Thyroid gland (tissue), 4 donors: ENCODE measurements at places on chromosomes 2 and 18.

DNA sequence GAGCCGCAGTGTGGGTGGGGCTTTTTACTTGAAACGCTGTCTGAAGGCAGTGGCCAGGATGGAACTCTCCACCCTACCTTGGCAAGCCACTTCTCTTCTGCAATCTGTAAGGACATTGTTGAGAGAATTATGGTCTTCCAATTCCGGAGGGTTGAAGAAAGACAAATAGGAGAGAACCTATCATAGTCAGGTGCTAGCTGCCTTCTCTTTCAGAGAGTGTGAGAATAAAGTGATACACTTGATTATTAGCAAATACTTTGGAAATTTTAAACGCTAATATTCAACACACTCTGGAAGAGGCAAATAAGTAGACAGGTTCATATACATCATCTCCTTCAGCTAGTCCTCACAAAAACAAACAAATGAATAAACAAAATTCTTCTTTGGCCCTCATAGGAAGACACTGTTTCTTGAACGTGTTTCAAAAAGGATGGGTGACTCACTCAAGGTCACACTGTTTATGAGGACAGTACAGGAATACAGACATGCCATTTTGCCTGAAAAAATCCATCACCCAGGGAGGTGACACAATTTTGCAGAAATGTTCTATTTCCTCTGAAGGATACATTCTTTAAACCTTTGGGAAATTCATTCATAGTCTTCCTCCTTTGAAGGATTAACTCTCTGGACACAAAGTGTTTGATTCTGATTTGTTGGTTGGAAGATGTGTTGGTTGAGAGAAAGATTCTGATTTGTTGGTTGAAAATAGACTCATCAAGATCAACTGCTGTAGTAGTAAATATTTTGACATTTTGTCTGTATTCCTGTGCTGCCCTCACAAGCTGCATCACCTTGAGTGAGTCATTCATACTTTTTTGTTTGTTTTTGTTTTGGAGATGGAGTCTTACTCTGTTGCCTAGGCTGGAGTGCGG is 2.2 kb upstream of the IL1RN start:
- DNase-seq = no peak

DNA sequence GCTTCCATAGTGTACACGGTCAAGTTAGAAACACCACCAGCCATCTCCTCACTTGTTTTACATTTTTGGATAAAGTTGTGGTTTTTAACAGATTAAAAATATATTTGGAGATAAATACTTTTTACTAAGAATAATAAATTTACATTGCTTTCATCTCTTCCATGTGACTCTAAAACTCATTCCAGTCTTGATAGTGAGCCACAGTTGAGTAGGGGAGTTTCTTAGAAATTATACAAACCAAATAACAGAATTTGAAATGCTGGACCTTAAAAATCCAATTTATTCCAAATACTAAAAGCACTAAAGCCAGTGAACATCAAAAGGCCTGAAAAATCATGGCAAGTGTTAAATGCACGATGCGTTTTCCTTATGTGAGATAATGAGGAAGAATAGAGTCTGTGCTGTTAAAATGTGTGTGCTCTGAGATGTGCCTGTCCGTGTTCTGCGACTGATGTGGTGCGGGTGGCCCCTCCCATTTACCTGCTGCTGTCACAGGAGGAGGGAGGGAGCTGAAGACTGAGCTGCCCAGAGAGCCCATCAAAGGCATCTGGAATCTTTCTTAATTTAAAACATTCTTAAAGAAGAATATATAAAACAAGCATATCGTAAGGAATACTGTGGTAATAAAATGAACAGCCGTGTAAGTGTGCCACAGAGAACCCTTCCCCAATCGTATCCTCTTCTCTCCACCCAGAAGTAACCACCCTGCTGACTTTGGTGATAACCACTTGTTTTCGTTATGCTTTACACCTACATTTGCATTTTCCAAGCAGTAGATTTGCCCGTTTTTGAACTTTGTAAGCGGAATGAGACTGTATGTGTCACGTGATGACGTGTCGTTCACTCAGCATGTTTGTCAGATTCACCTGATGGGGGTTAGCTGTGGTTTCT is 57.0 kb upstream of the TXNDC2 start:
- DNase-seq = no peak

DNA sequence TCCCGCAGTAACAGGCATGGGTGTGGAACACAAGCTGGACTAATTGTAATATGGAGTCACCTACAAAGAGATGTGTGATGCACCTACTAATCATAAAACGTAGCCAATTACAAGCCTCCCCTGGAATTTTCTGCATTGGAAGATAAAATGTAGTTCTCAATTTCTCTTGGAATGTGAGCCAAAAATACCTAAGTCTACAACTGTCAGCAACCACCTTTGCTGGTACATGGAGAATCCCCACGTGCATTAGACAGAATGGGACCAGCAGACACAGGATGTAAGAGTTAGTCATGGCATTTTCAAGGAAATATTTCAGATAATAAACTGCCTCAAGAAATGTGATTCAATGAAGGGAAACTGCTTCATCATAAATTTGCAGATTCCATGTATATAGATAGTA is 85.6 kb upstream of the DCC start:
- DNase-seq = no peak

DNA sequence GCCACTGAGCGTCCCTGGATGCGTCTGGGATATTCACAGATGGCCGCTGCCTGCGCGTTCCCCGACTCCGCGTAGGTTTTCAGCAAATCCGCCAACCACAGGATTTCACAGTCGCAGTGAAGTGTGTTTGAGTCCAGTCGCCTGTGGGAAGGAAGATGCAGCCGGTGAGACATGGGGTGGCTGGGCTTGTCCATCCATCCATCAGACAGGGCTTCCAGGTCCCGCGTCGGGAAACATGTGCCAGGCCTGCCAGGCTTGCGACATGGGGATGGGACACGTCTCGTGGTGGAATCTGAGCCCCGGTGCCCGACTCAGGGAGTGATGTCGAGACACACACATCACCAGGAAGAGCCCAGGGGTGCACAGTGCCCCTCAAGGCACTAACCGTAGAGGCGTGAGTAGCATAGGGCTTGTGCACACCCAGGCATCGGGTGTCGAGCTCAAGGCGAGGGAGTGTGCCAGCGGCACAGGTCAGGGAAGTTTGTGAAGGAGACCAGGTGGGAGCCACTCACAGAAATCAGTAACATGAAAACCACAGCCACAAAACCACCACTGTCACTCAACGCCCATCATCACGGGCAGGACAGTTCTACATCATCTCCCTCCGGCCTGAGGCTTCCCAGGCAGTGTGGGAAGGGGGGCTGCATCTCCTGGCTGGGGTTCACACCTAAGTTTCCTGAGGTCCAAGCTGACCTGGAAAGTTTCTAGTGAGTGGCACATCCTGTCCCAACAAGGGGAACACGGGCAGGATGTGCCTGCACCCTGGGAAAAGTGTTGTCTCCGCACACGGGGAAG is 63.9 kb downstream of the PXDN start:
- no peak for DNase-seq

- no peak for DNase-seq
These were observed 11.3 kb upstream of the ERBB4 start for GRCh38 chr2:212549941-212550340.

DNA sequence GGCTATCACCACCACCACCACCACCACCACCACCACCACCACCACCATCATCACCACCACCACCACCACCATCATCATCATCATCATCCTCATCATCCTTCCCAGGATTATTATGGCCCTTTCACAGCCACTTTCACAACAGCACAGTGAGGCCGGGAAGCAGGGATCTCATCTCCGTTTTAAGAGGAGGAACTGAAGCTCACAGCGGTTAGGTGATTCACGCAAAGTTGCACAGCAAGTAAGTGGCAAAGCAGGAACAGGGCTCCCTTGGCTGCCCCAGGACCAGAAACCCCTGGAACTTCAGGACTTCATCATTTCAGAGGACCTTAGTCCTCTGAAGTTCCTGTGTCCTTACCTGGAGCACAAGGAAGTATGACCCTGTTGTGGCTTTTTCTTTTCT is 26.8 kb downstream of the MRPL35 start:
- no peak for DNase-seq

- no peak for DNase-seq
These were observed 155.2 kb downstream of the GALNT1 start for GRCh38 chr18:35736696-35737095.

- DNase-seq = peak; percentile 61
These were observed 12.8 kb downstream of the SLC30A3 start for GRCh38 chr2:27249891-27250651.

GRCh38 chr2:128180031-128180430 is 89.0 kb downstream of the UGGT1 start:
- no peak for DNase-seq

DNA sequence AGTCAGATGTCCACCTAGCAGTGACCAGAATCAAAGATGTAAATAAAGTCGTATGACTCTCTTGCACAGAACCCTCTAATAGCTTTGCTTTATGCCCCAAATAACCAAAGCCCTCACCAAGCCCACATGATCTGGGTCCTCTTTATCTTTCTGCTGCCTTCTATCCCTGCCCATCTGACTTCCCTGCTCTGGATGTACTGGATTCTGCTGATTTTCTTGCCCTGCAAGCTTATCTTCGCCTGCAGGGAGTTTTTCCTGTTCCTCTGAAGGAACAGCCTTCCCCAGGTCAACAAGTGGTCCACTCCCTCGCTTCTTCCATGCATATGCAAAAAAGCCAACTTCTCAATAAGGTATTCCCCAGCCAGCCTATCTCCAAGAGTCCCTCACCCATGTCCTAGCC is 18.7 kb downstream of the IL36B start:
- DNase-seq = no peak

- DNase-seq = no peak
These were observed 11.5 kb downstream of the MFSD2B start for GRCh38 chr2:24021122-24021998.

DNA sequence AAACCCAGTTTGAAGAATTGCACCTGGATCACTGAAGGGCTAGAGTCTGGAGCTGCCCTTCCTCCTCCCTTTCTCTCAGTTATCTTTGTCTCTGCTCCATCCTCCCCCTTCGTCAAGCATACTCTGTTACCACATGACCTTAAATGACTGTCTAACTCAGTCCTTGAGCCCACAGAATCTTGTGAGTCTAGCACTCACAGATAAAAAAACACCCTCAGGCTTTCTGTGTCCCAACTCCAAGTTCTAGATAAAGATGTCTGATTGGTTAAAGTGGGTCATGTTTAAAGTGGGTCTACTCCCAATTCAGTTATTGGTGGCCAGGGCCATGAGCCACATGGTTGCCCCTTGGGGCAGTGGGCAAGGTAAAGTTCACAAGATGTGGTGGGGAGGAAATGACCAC is 53.5 kb upstream of the CYP1B1 start:
- no peak for DNase-seq

DNA sequence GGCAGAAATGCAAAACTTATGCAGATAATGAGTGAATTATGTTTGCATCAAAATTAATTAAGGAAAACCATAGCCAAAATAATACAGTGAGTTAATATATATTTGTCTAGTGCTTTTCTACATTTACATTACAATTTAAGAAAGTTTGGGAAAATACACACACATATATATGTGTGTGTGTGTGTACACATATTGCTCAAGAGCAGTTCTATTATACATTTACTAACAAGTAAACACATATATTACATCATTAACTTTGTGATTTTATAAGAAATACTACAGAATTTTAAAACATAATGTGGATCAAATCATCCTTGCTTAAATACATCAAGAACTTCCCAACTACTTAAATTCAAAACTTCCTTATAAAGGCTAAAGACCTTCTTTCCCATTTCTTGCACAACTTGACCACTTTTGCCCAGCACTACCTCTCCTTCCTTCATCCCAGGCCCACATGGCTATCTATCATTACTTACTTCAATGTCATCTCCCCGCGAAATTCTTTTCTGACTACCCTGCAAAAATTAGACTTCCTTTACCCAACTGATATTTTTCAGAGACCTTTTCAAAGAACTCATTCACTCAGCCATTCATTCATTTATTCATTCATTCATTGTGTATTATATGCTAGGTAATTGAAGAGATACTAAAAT is 68.4 kb downstream of the COL5A2 start:
- no peak for DNase-seq

- DNase-seq = no peak
These were observed 112.3 kb upstream of the CHAC2 start for GRCh38 chr2:53655256-53655655.

- no peak for DNase-seq
These were observed 841.6 kb downstream of the TRIB2 start for GRCh38 chr2:13558368-13558767.

GRCh38 chr18:36128907-36129299 is 237 bp downstream of the SLC39A6 start:
- DNase-seq = no peak

DNA sequence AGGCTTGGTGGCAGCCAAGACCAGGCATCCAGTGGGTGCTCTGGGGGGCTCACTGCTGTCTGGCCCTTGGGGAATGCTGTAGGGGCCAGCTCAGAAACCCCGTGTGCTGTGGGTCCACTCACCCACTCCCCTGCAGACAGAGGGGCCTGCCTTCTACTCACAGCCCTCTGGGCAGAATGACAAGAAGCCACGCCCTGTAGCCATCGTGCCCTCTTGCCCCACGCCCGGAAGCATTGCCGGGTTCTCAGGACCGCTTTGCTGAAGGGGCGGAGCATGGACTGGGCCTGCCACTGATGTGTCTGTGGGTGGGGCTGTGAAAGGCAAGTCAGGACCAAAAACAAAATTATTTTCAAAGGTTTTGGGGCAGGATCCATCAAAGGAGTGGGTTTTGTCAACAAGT is 27.8 kb downstream of the GLI2 start:
- DNase-seq = no peak

DNA sequence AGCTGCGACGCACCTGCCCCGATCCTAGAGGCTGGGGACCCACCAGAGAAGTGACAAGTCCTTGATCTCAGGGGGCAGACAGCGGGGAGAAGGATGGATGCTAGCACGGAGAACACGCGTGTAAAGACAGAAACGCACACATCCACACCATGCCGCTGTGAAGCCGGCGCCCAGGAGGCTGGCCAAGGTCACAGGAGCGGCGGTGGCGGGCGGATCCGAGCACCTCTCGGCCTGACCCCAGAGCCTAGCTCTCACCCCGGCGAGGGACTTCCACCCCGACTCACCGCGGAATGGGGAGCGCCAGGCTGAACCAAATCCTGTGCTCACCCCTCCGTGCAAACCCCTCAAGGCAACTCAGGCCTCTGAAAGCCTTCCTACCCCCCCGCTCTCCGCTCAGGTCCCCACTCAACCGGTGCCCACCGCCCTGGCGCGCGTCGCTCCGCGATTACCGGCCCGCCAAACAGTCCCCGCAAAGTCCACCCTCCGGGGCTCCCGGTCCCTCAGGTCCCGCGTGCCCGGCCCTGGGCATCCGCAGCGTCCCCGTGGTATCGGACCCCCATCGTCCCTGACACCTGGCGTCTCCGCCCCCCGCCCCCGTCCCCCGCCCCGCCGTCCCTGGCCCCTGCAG is 460 bp upstream of the LRRFIP1 start:
- peak; percentile 28 for DNase-seq

GRCh38 chr18:68740966-68741365 is 26.1 kb upstream of the TMX3 start:
- no peak for DNase-seq
